Heart left ventricle (tissue), 16 donors: ENCODE measurements at places on chromosomes 13 and 19. TPM values are rescaled to one million over a fixed set of nuclear protein-coding genes. Genes with fewer than 3 reads are reported as not detected.

LRRC63 gene
- polyA plus RNA-seq: not detected

RNASEH2B gene
- 28.5 TPM for polyA plus RNA-seq

CYP2B6 gene
- not detected for polyA plus RNA-seq

AZU1 gene
- 0.11 TPM for polyA plus RNA-seq

DNA sequence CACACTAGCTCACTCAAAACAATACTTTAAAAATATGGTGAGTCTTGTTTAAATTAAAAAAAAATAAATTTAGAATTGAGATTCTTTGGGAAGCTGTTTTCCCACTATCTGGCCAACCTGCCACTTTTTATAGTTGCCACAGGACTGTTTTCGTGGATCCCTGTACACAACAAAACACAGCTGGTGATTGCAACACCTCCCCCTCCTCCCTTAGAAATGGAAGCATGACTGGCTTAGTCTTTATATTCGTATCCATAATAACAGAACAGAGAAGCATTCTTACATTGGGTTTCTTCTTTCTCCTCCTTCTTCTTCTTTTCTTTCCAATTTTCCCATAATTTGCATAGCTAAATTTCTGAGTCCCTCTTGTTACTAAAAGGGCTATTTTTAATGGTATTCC lies 79.5 kb upstream of the GJB6 start:
- no peaks in the 10 kb centered on the region for H3K27me3 ChIP-seq
- no peak overlapping the region for H3K27ac ChIP-seq
- H3K36me3 ChIP-seq: no peaks in the 10 kb centered on the region
- H3K4me3 ChIP-seq: no peak overlapping the region
- DNase-seq: no peak

ZNF577 gene
- polyA plus RNA-seq: 9.2 TPM

- H3K4me1 ChIP-seq: peaks cover 17% of the 10 kb centered on the region
- peak; percentile 73 for DNase-seq
- H3K27me3 ChIP-seq: peaks cover 60% of the 10 kb centered on the region
Observed at GRCh38 chr19:11421371-11422098, 2.4 kb upstream of the RGL3 start.

FBXO27 gene
- 4.0 TPM for polyA plus RNA-seq

DNA sequence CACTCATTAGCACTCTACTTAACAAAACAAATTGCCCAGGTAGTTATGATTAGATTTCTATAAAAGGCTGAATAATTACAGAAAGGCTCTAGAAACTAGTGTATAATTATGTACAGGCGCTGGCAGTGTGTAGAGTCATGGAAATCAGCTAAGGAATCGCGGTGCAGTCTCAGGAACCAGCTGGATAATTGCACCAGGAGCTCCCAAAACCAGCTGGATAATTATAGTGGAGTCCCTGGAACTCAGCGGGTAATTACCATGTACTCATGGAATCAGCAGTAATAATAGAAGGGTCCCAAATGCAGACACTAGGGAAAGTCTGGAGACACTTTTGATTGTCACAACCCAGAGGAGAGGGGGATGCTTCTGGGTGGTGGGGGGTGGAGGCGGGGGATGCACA lies 23.2 kb upstream of the TTYH1 start:
- no peaks in the 10 kb centered on the region for H3K27me3 ChIP-seq
- DNase-seq: no peak
- H3K27ac ChIP-seq: no peak overlapping the region
- no peak overlapping the region for H3K4me3 ChIP-seq
- peaks cover 5% of the 10 kb centered on the region for H3K4me1 ChIP-seq
- H3K36me3 ChIP-seq: no peaks in the 10 kb centered on the region

DAND5 gene
- 1.4 TPM for polyA plus RNA-seq

DNA sequence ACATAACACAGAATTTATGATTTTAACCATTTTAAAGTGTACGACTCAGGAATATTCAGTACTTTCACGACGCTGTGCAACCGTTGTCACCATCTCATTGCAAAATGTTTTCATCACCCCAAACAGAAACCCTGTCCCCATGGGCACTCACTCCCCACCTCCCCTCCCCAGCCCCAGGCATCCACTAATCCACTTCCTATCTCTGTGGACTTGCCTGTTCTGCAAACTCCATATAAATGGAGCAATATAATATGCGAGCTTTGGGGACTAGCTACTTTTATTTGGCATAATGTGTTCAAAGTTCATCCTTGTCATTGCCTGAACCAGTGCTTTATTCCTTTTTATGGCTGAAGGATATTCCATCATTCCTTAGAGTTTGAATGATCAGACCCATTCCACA lies 7.3 kb upstream of the INSR start:
- no peaks in the 10 kb centered on the region for H3K36me3 ChIP-seq
- H3K27ac ChIP-seq: no peak overlapping the region
- no peak for DNase-seq
- no peaks in the 10 kb centered on the region for H3K4me1 ChIP-seq
- no peak overlapping the region for H3K4me3 ChIP-seq

DNA sequence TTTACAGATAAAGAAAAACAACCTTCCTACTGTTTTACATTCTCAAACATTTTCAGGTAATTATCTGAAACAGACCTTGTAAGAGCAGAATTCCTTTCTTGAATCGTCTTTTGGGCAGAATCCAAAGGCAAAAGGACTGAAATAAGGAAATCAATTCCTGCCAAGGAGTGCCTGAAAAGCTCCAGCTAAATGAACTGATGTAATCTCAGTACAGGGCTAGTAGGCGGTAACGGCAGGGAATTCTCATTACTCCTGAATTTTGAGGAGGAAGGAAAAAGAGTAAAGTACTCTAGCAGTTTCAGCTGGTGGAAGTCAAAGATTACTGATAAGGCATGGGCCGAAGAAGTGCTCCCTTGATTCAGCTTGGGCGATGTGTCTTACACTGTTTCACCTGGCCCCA lies 168.4 kb downstream of the PCDH9 start:
- no peaks in the 10 kb centered on the region for H3K36me3 ChIP-seq
- no peak for DNase-seq
- H3K4me1 ChIP-seq: no peaks in the 10 kb centered on the region
- H3K27ac ChIP-seq: no peak overlapping the region

OR7C1 gene
- not detected for polyA plus RNA-seq

DNA sequence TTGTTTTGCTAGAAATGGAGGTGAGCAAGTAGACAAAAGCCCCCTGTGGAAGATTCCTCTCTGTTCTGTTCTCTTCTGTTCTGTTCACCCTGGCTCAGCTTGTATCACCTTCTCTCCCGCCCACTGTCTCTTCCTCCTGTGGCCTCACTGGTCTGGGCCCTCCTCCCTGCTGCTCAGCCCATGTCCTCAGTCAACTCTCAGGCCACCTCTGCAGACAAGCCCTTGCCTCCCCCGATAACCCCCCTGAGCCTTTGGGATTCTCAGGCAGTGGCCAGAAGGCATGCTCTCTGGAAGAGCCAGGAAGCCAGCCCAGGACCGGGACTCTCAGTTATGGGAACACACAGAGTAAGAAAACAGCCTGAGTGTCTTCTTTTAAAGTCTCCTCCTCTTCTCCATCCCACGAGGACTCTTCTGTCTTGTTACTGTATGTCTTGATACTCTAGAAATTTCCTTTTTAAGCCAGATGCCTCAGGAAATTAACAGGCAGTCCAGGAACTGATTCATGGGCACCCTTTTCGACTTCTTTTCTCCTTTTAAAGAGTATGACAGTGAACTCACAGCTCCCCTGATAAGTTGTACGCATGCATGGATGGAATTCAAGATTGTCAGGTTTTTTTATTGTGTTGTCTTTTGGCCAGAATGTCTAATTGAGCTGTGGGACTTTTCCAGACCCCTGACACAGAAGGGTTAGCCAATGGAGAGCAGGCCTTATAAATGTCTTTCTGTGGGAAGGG lies 33.7 kb downstream of the SHISA2 start:
- no peak for DNase-seq
- H3K4me3 ChIP-seq: no peak overlapping the region
- H3K36me3 ChIP-seq: no peaks in the 10 kb centered on the region
- H3K4me1 ChIP-seq: peaks cover 39% of the 10 kb centered on the region

DNA sequence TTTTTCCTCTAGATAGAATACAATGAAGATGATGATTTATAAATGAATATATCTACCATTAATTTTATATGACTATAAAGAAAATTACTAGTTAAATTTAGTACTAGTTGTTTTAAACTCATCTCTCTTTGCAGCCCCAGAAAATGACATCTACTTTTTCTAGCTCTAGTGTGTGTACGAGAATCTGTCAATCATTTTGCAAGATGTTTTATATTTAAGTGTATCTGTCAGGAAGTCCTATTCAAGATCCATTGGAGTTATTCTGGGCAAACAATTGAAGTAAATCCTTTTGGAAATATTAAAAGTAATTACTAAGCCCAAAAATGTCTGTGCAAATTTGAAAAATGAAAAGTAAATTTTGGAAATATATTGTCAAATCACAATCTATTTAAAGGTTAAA lies 144.3 kb upstream of the PCDH9 start:
- H3K4me1 ChIP-seq: no peaks in the 10 kb centered on the region
- no peak overlapping the region for H3K4me3 ChIP-seq
- no peaks in the 10 kb centered on the region for H3K36me3 ChIP-seq
- H3K27me3 ChIP-seq: no peaks in the 10 kb centered on the region

ZSCAN4 gene
- 0.03 TPM for polyA plus RNA-seq

DNA sequence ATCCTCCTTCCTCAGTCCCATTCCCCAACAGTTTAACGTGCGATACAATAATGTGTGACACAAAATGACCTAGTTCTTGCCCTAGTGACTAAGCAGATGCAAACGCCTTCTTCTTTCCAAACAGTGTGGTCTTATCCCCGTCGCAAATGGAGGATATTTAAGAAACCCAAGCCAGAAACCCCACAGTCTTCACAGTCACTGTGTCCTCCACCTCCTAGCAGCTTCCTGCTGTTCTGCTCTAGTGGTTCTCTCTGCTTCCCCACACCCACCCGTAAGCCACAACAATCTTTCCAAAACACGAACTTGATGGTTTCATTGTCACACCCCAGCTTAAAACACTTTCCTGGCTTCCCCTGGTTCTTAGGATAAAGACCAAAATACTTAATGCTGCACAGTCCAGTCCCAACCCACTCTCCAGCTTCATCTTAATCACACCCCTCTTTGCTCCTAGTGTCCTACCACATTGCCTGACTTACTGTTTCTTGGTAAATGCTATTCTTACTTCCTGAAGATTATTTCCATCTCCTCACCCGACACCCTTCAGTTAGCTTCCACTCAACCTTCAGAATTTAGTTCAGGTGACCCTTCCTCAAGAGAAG lies 32.3 kb downstream of the ITM2B start:
- no peak for DNase-seq
- no peak overlapping the region for H3K27ac ChIP-seq
- no peaks in the 10 kb centered on the region for H3K27me3 ChIP-seq
- no peak overlapping the region for H3K4me3 ChIP-seq
- H3K4me1 ChIP-seq: peaks cover 15% of the 10 kb centered on the region
- peaks cover 80% of the 10 kb centered on the region for H3K36me3 ChIP-seq

DNA sequence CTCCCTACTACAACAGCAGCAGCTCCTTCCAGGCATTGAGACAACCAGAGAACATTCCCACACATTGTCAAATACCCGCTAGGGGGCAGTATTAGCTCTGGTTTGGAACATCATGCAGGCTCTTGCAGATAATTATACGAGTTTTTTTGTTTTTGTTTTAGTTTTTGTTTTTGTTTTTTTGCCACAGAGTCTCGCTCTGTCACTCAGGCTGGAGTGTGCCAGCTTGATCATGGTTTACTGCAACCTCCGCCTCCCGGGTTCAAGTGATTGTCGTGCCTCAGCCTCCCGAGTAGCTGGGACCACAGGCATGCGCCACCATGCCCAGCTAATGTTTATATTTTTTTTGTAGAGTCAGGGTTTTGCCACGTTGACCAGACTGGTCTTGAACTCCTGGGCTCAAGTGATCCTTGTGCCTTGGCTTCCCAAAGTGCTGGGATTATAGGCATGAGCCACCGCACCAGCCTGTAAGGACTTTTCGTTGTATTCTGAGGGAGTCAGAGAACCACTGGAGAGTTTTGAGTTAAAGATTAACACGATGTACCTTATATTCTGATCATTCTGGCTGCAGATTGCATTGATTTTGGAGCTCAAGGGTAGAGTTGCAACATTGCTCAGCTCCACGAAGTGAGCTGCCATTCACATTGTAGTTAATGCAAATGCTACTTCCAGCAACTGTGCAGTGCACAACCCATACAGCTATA lies 41.7 kb upstream of the CEACAM20 start:
- no peak overlapping the region for H3K27ac ChIP-seq
- DNase-seq: peak; percentile 40
- H3K36me3 ChIP-seq: no peaks in the 10 kb centered on the region
- H3K27me3 ChIP-seq: peaks cover 17% of the 10 kb centered on the region
- no peaks in the 10 kb centered on the region for H3K4me1 ChIP-seq
- no peak overlapping the region for H3K4me3 ChIP-seq

DNA sequence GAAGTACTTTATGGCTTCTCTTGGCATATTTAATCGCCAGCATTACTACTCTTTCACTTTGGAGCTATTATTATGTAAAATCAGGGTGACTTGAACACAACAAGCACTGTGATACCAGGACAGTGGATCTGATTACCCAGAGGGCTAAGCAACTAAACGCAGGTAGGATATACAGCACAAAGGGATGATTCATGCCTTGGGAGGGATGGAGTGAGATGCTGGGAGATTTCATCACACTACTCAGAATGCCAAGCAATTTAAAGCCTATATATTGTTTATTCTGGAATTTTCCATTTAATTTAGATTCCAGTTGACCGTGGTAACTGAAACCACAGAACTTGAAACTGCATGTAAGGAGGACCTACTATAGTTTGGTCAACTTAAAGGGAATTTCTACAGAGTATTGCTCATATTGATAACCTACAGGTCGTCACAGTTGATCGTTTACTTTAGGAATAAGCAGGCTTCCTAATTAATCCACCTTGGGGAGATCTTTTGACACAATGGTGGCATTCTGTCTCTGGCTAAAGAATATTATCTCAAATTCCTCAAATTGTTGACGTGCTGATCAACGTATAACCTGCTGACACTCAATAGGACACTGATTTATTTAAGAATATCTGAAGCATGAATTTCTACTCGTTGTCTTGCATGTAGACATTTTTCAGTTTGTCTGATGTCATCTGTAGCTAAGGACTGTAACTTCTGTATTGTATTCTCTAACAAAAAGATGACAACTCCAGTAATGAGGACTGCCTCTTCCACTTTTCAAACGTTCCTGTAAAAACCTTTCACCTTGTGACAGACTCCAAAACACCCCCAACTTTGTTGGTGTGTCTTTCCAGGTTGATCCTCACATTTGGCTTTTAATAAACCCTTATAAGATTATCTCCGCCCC lies 254.2 kb downstream of the GPC5 start:
- no peak overlapping the region for H3K4me3 ChIP-seq
- H3K36me3 ChIP-seq: no peaks in the 10 kb centered on the region
- no peaks in the 10 kb centered on the region for H3K4me1 ChIP-seq
- no peak for DNase-seq

DNA sequence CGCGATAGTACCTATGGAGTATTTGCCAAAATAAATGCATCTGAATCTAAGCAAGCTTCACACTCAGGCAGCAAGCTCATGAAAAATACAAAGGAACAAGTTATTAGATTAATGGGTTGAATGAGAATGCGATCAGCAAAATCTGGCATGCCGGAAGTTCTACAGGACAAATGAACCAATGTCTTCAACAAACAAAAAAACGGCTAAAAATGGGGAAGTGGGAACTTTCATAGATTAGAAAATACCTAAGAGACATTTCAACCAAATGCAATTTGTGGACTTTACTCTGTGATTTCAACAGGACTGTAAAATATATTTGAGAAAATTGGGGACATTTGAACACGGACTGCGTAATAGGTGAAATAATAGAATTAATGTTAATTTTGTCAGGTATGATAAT lies 22.4 kb upstream of the RNASEH2B start:
- H3K36me3 ChIP-seq: no peaks in the 10 kb centered on the region
- H3K27ac ChIP-seq: no peak overlapping the region
- no peak for DNase-seq
- no peaks in the 10 kb centered on the region for H3K27me3 ChIP-seq
- no peaks in the 10 kb centered on the region for H3K4me1 ChIP-seq
- H3K4me3 ChIP-seq: no peak overlapping the region

- H3K4me1 ChIP-seq: no peaks in the 10 kb centered on the region
- no peak for DNase-seq
- H3K4me3 ChIP-seq: no peak overlapping the region
- H3K27ac ChIP-seq: no peak overlapping the region
Observed at GRCh38 chr13:51457086-51457815, 4.4 kb upstream of the INTS6 start.
